ENCODE measurements at places on chromosomes 7 and 10.

DNA sequence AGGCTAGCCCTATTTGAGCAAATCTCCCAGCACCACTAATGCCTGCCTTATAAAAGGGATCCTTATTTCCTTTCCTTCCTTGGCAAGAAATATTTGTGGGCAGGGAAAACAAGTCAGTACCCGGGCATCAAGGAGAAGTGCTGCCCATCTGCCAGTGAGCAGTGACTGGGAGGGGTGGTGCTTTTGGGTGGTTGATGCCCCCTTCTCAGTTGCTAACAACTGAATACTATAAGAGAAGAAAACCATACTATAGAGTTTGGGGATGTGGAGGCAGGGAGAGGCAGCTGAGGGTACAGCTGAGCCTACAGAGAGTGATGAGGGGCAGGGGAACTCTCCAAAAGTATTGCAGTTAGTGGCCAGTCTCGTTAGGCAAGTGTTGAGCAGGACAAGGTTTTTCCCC, 39.3 kb downstream of the OGDH start:
- DNase-seq = no peak

GRCh38 chr10:113890769-113891168, 36.3 kb downstream of the NHLRC2 start:
- DNase-seq = no peak

GRCh38 chr7:37354656-37355131, 94.0 kb downstream of the ELMO1 start:
- DNase-seq = peak; percentile 78

DNA sequence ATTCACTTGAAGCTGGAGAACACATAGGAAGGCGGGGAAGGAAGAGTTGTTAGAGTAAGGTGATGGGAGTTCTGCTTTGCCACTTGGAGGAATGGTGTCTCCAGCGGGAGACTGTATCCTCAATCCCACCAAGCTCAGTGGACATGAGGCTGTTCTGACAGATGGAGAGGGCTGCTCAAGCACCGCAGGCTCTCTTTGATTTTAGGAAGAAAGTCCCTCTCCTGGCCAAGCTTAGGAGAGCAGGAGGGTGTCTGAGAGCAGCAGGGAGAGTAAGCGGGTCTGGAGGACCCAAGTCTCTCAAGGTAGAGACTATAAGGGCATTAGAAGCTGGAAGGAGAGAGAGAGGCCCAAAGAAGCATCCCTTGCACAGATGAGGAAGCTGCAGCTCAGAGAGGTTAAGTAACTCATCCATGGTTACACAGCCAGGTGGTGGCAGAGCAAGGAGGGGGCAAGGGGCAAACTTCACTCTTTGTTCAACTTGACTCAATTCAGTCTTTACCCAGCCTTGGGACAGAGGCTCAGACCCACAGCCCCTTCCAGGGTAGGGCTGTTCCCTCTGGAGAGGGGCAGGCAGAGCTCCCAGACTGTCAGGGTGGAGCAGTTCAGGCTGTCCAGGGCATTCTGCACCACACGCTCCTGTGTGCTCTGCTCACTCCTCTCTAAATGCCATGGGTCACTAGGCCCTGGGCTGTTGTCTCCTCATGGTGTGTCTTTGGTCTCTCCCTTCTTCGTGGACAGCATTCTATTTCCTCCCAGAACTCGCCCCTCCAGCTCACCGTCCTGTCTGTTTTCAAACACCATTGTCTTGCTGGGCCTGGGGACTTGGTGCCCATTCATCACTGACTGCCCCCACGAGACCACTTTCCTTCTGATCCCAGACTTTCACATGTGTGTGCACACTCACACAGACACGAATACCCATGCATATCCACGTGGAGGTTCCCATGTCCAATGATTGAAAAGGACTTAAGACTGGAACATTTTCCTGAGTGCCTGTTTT, 8.9 kb downstream of the CHAT start:
- no peak for DNase-seq

DNA sequence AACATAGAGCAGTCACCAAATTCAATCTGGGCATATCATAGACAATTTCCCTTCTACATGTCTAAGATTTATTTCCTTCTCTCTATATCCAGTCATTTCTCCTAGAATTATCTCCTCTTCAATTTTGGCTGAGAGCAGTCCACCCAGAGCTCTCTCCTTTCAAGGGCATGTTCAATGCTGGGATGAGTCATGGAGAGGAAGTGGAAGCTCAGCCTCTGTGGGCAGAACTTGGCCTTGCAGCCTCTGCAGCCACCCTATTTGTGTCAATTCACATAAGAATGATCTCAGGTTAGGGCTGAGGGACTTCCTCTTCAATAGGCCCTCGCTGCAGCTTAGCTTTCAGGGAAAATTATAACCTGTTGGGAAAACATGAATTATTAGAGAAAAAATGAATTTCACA, 560.8 kb downstream of the POM121L12 start:
- no peak for DNase-seq

GRCh38 chr7:123522066-123522465, 12.3 kb downstream of the IQUB start:
- no peak for DNase-seq

DNA sequence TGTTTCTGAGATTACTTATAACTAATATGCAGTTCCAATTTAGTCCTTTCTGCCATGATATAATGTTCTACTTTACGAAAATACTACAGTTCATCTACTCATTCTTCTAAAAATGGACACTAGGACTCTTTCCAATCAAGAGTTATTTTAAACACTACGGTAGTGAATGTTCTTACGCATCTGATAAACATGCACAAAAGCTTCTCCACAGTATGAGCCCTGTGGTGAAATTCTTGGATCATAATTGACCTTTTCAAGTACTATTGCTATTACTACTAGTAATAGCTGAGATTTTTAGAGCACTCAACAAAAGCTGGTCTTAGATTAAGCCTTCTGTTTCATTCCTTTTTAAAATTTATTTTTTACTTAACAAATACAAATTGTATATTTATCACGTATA, 106.4 kb downstream of the CH25H start:
- DNase-seq = no peak

DNA sequence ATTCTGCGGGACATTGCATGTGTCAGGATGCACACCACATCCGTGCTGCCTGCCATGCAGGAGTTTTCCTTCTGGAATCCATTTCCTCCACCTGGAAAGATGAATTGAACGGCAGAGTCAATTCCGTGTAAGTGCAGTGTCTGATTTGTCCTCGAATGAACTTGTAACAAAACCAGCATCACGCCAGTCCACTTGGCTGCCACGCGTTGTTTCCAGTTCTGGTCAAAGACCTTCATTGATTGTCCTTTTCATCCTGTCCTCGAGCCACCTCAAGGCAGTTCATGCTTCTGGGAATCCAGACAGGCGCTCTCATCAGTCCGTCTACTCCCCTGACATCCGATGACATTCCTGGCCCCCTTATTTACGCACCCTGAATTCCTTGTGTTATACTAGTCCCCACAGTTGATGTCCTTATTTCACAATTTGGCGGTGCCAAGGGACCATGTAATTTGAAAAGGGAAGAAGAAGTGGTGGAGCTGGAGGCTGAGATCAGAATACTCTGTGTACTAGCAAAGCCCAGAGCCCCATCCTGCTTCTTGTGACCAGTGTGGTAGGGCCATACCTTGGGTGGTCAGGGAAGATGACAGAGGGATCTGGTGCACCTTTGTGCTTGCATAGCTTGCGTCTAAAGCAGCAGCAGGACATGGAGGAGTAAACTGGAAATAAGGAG, 502.2 kb downstream of the PLXNA4 start:
- DNase-seq = no peak

DNA sequence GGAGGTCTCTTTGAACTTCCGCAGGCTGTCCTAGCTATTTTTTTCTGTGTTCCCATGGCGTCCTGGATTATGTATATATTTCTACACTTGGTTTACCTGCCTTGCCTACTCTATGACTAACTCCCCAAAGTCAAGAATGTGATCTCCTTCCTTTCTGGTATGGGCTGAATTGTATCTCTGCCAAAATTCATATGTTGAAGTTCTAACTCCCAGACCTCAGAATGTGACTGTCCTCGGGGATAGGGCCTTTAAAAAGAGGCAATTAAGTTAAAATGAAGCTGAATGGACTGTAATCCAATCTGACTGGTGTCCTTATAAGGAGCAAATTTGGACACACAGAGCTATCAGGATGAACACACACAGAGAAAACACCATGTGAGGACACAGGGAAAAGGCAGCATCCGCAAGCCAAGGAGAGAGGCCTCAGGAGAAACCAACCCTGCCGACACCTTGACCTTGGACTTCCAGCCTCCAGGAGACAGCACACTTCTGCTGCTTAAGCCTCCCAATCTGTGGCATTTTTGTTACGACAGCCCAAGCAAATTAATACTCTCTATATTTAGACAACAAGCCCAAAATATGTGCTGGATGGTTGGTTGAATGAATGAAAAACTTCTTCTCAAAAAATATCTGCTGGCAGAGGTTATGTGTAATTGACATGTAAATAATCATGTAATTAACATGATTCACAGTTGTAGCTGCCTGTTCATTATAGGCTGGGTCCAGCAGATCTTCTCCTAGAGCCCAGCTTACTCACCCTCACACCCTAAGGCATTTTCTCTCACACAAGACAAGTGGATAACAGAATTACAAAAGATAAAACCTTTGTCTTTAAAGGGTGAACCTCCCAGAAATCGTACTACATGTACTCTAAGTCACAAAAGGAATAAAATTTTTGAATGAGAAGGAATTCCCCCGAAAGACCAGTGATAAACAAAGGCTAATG, 123.7 kb downstream of the CUBN start:
- DNase-seq = no peak

DNA sequence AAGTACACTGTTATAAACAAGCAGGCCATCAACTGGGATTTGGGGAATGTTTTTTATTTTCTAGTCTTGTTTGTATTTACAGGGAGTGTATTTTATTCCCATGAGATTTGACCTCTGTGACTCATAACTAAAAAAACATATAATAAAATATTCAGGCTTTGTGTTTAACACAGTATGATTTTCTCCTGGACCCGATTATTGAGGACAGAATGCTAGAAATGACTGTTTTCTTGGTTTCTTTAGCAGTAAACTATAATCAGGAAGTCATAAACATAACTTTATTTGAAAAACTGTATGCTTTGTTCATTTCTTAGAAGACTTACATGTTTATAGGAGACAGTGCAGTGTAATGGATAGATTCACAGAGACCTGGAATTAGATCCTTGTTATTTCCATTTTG, 2.1 kb downstream of the NHLRC2 start:
- no peak for DNase-seq

DNA sequence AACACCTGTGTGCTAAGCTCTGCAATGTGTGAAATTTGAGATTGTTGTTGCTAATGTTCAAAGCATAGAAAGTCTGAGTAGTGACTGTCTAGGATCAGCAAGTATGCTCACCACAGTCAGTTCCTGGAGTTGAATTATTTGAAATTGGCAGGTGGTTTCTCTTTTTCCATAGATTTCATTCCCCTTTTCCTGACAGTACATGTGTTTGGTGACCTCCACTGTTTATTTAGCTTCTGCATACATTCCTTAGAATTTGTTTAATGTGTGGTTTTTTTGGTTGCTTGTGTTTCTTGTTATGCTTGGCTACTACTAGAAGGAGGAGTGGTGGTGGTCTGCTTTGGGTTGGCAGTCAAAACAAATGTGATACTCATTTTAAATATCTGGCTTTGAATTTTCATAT, 52.3 kb downstream of the FOXP2 start:
- DNase-seq = peak; percentile 11

DNA sequence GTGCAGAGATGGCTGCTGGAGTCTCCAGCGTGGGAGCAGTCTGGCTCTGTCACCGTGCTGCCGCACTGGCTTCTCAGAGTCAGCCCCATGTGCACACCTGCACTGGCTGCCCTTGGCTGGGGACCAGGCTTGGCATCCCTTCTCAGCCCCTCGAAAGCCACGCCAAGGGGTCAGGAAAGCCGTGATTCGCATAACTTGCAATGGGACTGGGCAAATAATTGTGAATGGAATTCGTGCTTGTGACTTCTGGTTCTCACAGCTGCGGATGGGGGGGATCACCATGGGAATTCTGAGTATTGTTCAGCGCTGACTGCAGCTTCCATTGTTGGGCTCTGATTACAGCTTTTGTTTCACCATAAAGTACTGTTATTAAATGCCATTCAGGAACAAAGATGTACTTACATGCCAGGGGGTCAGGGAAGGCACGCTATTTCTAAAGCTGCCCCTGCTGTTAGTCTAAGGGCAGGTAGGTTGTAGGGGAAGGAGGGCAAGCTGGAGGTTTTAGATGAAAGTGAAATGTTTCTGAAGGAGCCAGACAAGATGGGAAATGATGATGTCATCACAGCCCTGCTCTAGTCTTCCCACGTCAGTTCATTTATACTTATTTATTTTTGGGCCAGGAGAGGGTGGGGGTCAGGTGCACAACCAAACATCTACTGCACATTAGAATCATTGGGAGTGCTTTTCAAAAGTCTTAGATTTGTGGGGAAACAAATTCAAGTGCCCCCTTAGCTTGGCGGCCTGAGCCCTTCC, 5.8 kb upstream of the PLEKHA1 start:
- DNase-seq = no peak

GRCh38 chr7:124276005-124276622, 243.2 kb upstream of the TMEM229A start:
- DNase-seq = no peak

DNA sequence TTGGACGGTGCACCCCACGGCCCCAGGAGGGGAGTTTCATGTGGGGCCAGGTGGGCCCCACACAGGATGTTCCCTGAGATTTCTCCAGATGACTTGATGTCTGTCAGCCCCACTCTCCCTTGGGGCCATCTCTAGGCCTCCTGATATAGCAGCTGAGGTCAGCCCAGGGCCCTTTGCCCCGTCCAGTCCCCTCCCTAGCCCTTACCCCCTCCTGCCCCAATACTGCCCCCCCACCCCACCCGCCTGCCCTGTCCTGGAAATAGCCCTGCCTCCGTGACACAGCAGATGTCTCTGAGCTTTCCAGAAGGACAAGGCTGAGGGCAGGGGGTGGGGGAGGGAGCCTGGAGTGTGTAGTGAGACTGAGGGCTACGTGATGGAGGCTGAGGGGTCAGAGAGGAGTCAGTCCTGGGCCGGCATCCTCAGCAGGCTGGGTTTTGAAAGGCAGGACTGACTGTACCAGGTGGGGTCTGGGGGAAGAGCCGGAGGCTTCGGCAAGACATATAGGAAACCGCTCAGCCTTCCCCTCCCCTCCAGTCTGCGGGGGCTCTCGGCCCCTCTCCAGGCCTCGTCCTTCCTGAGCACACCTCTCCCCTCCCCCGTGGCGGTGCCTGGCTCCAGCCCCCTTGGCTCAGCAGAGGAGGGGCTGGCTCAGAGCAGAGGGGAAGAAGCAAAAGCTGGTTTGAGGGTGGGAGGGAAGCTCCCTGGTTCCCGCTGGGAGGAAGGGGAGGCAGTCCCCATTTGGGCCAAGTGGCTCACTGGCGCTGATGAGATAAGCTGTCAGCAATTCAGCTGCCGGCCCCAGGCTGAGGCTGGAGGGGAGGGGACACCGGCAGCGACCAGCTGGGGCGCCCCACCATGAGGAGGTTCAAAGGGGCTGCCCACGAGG, 2.0 kb downstream of the FLNC start:
- DNase-seq = peak; percentile 57

All from forelimb muscle (tissue), 1 donor.